ENCODE measurements at places on chromosomes 12 and 14.

DNA sequence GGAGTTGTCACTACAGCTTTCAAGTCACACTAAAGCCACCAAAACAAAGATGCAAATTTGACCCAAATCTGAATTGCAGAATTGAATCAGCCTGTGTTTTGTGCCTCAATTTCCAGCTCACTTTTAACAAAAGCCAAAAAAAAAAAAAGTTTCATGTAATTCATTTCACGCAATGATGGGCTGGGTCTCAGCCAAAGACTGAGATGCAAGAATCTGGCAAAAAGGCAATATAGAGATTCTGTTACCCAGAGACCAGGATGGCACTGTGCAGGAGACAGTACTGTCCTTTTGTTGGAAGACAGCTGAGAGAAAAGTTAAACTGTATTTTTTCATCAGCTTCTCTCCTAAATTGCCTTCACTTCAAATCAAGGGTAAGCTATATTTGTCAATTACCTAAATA is 205.7 kb upstream of the NPAS3 start:
- no peak for DNase-seq

GRCh38 chr14:26738571-26738970 is 140.7 kb upstream of the NOVA1 start:
- DNase-seq: no peak

DNA sequence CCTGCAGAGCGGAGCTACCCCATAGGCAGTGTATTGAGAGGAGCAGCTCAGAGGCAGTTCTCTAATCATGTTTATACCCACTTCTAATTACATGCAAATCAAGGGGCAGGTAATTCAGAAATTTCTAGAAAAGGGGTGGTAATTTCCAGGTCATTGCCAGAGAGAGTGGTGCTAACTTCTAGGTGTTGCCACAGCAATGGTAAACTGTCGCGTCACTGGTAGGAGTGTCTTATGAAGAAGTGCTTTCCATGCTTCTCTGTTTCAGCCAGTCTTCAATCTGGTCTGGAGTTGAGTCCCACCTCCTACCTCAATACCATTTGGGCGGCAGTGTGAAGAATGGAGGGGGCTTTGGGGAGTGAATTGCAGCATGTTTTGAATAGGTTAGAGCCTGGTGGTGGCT is 8.5 kb upstream of the AMN1 start:
- DNase-seq: no peak

- no peak for DNase-seq
Measured at GRCh38 chr14:86296173-86296572, 766.2 kb downstream of the FLRT2 start.

DNA sequence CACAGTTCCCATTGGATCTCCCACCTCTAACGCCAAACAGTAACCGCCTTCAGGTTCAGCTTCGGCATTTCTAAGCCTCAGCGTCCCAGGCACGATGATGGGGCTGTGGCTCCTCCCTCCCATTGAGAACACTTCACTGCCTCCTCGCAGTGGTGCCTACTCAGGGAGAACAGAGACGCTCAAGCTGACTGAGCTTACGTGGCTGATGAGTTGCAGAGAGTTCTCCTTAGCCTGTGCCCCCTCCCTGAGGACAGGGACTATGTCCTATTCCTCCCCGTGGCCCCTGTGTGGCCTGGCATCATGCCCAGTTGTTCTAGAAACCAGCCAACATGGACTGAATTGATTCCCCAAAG is 87.0 kb downstream of the ITPK1 start:
- DNase-seq: no peak

DNA sequence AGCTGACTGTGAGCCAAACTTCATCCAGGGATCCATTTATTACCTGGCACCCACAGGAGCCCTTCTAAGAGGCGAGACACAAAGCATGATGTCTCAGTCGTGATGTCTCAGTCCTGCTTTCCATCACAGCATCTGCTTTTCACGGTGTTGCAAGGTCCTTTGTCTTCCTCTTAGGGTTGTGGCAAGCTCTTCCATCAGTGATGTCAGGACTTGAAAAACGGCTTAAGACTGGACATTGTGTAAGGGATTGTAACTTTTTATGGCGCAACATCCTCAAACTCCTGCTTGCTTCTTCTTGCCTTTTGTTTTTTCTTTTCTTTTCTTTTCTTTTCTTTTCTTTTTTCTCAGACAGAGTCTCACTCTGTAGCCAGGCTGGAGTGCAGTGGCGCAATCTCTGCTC is 586.5 kb upstream of the TMEM132C start:
- DNase-seq: no peak

DNA sequence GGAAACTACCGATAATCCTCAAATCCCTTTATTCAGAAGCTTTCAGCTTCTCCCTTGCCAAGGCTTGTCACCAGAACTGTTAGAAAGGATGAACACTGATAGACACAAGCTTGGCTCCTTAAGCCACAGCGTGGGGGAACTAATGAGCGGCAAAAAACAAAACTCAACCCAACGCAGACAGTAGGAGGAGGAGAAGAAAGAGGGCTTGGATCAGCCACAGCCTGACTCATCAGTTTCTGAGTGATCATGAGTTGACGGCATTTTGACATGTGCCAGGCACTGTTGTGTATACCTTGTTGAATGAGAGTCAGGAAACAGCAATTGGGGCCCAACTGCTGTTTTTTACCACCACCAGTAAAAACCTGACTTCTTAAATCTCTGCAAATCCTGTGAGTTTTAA is 23.7 kb downstream of the PLXNC1 start:
- DNase-seq: peak; percentile 29

DNA sequence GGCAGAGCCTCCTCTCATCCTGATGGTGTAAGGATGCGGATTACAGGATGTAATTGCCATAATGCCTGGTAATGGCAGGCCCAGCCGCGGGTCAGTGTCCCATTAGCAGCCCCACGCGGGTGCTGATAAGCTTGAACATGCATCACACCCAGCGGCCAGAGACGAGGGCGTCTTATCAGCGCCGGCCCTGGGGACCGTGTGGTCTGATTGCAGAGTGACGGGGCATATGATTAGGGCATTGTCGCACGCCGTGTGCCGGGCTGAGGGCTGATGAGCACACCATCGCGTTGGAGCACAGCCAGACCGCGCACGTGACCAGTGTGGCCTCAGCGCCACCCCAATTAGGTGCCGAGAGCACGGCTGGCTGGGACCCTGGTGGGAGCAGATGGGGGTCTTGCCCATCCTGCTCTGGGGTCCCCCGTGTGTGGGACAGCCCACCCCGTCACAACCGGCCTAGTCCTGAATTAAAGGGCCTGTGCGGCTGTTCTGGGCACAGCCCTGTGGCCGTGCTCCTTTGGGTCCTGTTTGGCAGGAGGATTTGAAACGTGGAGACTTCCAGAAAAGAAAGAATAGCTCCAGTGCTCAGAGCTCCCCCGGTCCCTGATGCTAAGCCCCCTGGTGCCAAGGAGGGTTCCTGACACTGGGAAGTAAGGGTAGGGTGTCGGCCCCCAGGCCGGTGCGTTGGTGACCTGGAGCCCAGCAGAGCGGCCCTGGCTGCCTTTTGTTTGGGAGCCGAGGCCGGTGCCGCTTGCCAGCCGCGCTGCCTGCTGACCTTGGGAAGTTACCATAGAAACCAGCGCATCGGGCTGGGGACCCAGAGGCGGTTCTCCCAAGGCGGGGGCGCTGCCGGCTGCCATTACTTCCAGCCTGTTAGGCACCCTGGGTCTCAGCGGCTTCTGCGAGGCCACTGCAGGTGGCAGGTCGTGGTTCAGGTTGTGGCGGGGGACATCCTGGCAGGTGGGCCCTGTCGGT is 20.7 kb downstream of the KIF26A start:
- DNase-seq: no peak

All from CD4-positive, alpha-beta T cell treated with Interleukin-6 for 4 hours (primary cell).